ENCODE measurements at places on chromosomes 12 and 14.

GRCh38 chr14:22671622-22672021 is 27.5 kb upstream of the OR6J1 start:
- DNase-seq: no peak

- DNase-seq: no peak
Observed at GRCh38 chr14:77113644-77114043, 15.6 kb downstream of the CIPC start.

DNA sequence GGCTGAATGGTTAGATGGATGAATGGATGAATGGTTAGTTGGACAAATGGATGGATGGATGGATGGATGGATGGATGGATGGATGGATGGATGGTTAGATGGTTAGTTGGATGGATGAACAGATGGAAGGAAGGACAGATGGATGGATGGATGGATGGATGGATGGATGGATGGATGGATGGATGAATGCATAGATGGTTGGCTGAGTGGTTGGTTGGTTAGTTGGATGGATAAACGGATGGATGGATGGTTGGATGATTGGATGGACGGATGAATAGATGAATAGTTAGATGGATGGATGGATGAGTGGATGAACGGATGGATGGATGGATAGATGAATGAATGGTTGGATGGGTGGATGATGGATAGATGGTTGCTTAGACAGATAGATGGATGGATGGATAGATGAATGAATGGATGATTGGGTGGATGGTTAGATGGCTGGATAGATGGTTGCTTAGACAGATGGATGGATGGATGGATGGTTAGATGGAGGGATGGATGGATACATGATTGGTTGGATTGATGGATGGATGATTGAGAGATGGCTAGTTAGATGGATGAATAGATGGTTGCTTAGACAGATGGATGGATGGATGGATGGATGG is 48.8 kb upstream of the HSPB8 start:
- no peak for DNase-seq

DNA sequence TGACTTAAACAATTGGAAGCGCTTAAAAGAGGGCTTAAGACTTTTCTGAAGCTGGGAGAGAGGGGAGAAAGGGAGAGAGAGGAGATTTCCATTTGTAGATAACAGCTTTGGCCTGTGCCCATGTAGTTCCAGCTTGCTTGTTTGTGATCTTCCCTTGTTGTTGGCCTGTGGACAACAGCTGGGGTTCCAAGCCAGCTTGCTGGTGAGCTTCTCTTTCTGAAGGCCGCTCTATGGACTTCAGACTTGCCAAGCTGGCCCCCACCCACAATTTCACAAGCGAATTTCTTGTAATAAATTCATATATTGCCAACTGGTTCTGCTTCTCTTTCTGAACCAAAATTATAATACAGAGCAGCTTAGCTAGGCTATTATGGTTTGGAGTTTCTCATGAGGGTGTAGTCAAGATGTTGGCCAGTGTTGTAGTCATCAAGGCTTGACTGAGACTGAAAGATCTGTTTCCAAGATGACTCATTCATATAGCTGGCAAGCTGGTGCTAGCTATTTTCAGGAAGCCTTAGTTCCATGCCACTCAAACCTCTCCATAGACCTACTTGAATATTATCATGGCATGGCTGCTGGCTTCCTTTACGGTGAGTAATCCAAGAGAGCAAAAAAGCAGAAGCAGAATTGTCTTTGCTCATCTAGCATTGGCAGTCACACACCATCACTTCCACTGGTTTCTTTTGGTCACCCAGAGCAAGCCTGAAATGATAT is 89.4 kb downstream of the ATP23 start:
- no peak for DNase-seq

GRCh38 chr12:132422381-132423043 is 67.4 kb upstream of the FBRSL1 start:
- no peak for DNase-seq

DNA sequence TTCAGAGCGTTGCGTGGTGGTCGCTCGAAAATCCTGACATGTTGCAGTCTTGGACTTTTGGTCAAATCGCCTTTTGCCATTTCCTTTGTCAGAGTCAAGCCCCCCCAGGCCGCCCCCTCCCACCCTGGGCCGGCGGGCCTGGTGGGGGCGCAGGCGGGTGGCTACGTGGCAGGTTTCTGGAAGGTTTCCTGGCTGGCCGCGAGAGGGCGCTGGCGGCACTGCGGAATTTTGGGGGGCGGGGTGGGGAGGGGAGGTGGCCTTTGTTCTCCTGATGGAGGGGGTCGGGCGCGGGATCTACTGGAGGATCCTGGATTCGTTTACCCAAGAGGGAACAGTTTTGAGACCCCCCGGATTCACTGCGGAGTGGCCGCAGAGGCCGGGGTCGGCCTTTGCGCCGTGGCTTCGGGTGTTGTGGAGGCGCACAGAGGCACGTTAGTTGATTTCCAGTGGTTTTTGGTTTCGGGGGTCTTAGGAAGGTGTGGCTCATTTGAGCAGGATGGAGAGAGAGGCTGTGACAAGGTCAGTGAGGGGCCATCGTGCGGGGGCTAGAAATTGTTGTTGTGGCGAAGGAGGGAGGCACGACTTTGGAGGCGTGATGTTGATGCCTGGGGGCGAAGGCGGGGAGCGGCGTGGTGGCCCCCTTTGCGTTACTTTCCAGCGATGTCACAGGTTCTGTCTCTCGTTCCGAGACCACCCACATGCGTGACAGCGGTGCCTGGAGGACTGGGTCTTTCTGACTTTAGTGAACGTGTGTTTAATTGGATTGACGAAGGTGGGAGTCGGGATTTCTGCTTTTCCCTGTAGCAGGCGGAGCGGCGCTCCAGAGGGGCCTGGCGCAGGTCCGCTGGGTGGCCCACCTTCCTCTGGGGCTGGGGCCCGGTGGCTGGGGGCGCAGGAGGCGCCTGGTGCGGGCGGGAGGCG is 1.4 kb downstream of the MEG3 start:
- DNase-seq: no peak

DNA sequence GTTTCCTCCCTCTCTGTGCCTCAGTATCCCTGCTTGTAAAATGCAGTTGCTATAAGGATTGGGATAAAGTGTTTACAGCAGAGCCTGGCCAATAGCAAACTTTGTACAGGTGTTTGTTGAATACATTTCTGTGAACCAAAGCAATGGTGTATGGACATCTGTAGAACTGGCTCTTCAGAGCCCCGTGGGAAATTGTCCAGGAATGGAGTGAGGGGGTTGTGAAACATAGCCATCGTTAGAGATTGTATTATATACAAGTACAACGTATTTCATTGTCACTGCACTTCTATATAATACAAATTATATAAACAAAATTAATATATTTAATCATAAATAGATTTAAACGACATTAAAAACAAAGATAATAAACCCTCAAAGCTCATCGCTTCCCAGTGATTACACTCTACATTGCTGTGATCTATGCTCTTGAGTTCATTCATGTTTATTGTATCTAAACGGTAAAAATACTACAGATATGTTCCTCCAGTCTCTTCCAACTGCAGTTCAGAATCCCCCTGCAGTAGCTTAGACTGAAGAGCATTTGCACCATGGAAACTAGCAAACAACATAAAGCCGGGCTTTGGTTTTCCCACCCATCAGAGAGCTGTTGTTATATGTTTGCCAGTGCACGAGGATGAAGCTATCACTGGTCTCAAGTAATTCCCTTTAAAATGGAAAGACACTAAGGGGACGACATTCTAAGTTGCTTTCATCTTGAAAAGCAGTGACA is 216.7 kb downstream of the TMEM132C start:
- no peak for DNase-seq

- no peak for DNase-seq
Observed at GRCh38 chr12:5626151-5626550, 194.2 kb downstream of the NTF3 start.

DNA sequence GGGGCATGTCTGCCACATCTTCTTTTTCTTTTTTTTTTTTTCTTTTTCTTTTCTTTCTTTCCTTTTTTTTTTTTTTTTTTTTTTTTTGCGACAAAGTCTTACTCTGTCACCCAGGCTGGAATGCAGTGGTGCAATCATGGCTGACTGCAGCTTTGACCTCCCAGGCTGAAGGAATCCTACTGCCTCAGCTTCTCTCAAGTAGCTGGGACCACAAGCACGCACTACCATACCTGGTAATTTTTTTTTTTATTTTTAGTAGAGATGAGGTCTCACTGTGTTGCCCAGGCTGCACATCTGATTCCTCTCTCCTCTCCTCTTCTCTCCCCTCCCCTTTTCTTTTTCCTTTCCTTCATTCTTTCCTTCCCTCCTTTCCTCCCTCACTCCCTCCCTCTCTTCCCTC is 18.5 kb downstream of the SLC15A5 start:
- DNase-seq: no peak

- DNase-seq: no peak
Observed at GRCh38 chr14:94903338-94903737, 133.4 kb upstream of the GSC start.

GRCh38 chr12:110449799-110450497 is at the start of gene ARPC3:
Gene ARPC3, minus strand, starts transcription at chr12:110450337. Its CDS starts 77 bp downstream, at chr12:110450260.
- DNase-seq: peak; percentile 79

GRCh38 chr14:55926007-55926406 is 192.2 kb upstream of the PELI2 start:
- no peak for DNase-seq

DNA sequence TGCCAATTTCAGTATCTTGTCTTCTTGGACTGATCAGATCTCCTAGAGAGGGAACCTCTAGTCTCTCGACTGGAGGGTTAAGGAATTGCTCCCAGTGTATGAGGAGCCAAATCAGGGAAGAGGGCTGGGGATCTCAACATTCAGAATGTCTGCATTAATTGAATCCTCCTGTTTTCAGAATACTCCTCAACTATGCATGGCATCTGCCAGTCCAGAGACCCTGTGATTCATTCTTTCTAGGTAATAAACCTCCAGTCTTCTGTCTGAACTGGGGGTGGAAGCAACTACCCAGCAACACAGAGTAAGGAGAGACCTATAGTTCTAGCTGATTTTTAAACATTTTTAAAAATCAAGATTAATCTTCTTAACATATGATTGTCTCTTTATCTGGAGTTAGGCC is 92.7 kb downstream of the AKAP6 start:
- no peak for DNase-seq

DNA sequence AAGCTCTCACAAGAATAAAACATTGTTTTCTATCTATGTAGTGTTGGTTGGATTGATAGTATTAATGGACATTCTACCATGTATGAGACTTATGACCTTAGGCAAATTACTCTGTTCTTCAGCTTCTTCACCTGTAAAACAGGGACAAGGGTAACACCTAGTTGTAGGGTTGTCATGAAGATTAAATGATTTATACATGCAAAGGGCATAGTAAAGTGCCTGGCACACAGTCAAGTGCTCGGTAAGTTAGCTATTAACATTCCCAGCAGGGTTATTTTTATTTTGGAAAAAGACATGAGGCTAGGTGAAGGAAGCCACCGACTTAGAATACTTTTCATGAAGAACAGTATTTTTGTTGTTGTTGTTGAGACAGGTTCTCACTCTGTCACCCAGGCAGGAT is 71.2 kb upstream of the PLXNC1 start:
- DNase-seq: no peak

GRCh38 chr14:32654106-32654505 is 284.6 kb upstream of the NPAS3 start:
- DNase-seq: no peak

DNA sequence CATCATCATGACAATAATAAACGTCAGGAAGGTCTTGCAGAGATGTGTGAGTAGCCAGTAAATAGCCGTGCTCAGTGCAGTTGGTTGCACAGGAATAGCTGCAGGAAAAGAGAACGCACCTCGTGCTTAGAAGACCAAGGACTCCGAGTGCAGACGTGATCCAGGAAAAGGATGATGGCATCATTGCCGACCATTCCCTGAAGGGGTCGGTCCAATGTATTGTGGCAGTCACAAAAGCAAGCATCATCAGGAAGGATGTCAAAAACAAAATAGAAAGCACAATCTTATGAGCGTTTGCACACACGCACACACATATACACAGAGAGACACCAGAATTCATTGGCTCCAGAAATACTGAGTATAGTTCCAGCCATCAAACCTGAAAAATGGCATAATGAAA is 12.8 kb downstream of the DUSP6 start:
- DNase-seq: no peak

DNA sequence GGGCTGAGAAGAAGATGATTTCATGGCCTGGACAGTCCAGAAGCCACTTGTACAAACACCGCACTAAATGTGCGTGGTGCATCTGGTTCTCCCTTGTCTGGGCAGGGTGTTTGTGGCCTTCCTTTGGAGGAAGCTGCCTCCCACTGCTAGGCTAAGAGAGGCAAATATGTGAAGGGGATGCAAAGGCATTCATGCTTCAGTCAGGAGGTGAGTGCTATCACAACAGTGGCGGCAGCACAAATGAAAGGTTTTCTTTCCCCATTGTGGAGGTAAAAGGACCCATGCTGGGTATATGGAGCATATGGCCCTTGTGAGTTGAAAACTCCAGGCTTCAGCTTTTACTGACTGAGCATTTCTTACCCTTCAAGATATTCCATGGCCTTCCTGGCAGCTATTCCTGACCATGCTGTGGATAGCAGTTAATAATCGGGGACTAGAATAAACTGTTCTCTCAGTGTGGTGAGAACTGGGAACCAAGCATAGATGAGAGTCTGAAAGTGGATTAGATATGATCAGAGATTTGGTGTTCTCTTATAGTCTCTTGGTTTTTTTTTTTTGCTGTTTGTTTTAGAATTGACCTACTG is 69.9 kb downstream of the MYRFL start:
- no peak for DNase-seq

DNA sequence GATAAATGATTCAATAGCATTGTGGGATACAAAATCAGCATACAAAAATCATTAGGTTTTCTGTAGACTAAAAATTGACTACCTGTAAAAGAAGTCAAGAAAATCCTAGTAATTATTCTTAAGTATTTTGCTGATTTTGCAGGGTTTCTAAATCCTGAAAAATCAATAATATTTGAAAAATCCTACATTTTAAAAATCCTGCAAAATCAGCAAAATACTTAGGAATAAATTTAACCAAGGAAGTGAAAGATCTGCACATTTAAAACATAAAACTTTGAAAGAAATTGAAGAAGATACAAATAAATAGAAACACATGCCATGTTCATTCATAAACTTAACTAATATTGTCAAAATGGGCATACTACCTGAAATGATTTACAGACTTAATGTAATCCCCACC is 517.7 kb downstream of the RERGL start:
- DNase-seq: no peak

DNA sequence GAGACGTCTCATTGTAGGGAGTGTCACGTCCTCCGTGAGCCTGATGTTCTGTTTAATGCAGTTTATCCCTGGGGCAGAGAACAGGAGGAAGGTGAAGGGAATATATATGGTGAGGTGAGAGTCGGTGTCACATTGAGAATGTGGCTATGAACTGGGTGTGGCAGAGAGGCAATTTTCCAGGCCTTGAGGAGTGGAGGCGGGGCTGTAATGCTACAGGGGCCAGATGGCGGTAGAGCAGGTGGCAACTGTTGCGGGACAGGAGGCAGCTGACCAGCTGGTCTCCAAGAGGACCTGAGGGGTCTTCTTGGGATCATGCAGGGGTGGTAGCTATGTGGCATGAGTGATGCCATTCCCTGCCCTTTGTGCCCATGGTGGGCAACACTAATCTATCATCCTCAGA is 59.6 kb downstream of the CACNA1C start:
- DNase-seq: peak; percentile 67
